ENCODE measurements at places on chromosomes 11 and 22.

GRCh38 chr11:10407749-10408685 lies 47.0 kb upstream of the AMPD3 start:
- no peak for DNase-seq

DNA sequence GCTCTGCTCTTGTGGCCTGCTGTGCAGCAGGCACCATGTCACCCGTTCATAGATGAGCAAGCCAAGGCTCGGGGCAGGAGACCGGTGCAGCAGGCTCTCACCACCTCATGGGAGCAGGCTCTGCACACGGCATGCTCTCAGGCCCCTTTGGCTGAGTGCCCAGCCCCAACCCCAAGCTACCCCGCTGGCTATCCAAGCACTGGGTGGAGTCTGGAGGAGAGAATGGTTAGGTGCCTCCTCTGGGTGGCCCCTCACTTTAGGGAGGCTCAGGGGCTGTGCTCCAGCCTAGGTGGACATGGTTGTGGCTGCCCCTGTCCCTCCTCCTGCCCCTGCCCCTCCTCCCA lies 199.9 kb downstream of the IGLL1 start:
- no peak for DNase-seq

DNA sequence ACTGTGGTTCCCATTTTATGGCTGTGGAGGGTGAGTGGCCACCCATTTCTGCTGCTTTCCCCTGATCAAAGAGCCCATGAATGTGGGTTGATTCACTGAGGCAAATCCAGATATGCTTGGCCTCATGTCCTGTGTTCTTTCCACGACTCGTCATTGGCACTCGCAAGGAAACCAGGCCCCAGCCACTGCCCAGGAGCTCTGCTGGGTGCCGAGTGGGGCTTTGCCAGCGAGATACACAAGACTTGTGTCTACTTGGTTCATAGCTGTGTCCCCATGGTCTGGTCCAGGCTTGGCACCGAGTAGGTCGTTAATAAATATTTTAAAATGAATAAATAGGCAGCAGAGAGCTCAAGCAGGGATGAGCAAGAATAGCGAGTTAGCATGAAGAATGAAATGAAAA lies 1291.5 kb downstream of the TBC1D22A start:
- DNase-seq, result no peak

GRCh38 chr11:63532799-63533475 lies 3.7 kb upstream of the PLAAT4 start:
- no peak for DNase-seq

GRCh38 chr11:8327761-8328192 lies 64.1 kb upstream of the LMO1 start:
- DNase-seq, result no peak

- DNase-seq, result no peak
Measured at GRCh38 chr22:39462443-39463221, 5.8 kb downstream of the MGAT3 start.

DNA sequence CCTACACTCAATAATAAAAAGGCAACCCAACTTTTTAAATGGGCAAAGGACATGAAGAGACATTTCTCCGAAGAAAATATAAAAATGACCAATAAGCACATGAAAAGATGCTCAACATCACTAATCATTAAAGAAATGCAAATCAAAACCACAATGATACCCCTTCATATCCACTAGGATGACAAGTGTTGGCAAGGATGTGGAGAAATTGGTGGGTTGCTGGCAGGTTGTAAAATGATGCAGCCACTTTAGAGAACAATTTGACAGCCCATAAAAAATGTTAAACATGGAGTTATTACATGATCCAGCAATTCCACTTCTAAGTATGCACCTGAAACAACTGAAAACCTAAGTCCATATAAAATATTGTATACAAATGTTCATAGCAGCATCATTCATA lies 73.2 kb upstream of the LMO2 start:
- DNase-seq, result no peak

- no peak for DNase-seq
Measured at GRCh38 chr11:86043765-86044503, 24.9 kb downstream of the PICALM start.

DNA sequence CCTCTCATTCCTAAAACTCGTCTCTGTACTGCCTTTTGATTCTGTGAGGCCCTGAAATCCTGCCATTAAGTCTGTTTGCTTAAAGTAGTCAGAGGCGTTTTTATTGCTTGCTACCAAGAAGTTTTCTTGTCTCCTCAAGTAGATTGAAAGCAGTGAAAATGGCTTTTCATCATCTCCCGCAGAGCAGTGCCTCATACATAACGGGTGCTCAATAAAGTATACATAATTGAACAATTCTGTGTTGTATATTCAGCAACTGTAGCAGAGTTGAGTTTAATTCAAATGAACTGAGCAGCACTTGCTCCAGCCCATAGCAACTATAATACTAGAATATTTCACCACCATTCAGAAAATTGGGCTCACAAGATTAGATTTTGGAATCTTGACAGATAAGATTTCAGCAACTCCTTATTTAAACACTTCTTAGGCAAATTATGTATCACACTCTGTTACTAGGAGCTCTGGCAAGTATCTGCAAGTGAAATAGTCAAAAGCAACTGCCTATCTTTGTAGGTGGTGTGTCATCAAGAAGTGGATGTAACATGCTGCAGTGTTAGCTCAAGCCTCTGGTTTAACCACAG lies 20.0 kb downstream of the FIBIN start:
- no peak for DNase-seq

DNA sequence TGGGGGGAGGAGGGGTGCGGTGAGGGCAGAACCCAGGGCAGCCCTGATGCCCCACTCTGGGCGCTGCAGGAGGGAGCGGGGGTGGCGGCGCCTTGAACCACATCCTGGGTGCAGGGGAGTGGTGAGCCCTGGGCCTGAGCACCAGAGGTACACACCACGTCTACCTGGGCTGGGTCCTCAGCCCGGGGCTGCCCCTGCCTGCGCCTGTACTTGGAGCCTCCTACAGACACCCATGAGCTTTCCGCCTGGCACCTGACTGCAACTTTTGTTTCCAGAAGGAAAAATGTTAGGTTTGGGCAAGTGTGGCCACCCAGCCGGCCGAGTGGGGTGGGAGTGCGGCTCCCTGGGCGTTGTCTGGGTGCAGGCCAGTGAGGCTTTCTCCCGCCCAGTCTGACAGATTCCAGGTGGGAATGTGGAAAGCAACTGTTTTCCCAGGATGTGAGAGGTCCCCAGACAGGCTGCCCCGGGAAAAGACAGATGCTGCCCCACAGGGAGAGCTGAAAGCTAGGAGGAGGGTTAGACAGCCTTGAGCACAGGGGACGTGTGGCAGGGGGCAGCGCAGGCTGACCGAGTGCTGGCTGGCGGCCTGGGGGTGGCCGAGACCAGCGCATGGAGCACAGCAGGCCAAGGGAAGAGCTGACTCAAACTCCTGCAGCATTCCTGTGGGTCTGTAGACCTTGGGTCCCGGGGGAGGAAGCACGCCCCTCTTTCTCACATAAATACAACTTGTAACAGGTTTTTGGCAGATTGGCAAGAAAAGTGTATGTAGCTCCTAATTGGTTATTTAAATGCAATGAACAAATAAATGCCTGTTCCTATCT lies 44.1 kb downstream of the GNB1L start:
- peak; percentile 63 for DNase-seq

DNA sequence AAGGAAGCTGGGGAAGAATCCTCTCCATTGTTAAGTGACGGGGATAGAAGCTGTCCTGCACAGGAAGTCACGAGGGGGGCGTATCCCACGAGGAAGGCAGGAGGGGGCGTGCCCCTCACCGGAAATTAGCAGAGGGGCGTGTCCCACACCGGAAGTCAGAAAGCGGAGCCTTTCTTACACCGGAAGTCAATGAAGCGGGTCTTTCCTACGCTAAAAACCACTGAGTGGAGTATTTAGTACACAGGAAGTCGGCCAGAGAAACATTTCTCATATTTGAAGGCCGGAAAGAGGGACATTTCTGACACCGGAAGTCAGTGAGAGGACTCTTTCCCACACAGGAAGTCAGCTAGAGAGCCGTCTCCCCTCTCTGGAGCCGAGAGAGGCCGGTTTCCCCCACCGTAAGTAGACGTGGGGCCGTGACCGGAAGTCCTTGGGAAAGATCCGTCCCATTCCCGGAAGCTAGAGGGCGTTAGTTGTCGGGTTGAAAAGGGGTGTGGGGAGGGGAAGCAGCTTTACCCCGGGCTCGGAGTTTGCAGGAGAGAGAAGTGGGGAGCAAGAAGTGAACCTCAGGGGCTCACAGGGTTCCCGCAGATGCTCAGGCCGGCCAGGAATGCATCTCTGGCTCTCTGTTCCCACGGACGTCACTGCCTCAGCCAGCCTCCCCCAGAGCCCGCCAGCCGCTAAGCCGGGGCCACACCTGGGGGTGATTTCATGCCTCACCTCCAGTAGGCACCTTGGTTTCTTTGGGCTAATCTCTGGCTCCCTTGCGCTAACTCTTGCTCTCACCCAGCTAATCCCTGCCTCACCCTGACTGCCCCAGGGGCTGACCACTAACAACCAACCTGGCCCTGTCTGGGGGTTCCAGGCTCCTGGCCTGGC lies 15.4 kb downstream of the MIAT start:
- DNase-seq, result peak; percentile 95

DNA sequence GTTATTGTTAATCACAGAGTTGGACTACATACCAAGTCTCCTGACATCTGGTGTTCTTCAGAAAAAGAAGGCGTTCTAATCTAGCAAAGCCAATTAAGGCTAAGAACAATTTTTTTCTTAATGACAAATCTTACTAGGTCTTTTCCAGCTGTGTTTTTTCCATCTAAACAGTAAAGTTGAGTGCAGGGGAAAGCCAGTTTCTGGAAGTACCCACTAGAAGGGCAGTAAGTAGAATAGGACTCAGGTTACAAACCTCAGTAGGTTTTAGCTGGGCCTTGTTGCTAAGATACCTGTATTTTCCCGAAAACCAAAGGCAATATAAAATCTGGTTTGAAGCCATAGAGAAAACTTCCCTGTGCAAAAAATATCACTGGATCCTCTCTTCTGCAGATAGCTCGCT lies 351.9 kb downstream of the ETS1 start:
- DNase-seq, result no peak

Measured in coronary artery (tissue), 2 donors.